ENCODE measurements at places on chromosomes 16 and 17. TPM values are rescaled to one million over a fixed set of nuclear protein-coding genes. Genes with fewer than 3 reads are reported as not detected.

PIRT gene
- total RNA-seq, result not detected

LHX1 gene
- total RNA-seq, result not detected

DNA sequence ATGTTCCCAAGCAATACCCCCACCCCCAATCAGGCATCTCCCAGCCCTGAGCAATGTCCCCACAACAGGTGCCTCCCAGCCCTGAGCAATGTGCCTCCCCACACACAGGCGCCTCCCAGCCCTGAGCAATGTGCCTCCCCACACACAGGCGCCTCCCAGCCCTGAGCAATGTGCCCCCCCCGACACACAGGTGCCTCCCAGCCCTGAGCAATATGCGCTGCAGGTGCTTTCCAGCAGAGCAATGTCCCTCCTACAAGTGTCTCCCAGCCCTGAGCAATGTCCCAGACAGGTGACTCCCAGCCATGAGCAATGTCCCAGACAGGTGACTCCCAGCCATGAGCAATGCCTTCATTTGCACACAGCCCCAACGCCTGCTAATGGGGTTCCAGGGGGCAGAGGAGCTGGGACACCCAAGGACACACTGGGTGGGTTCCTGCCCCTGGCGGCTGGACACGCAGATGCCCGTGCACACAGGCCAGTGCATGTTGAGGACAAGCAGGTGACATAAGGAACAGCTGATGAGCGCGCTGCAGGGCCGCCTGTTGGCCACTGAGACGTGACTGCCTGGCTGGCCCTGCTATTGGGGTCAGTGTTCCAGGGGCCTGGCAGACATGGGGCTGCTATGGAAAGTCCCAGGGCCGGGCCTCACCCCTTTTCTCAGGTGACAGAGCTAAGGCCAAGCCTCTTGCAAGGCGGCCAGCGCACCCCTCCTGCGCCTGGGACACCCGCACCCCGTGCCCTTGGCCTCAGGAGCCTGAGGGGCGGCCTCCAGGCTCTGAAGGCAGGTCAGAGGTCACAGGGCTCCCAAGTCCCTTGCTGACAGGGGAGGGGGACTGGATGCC, 26.9 kb upstream of the PABPN1L start:
- no peak for DNase-seq

- DNase-seq, result no peak
Observed at GRCh38 chr16:11236461-11237254, 19.3 kb downstream of the SOCS1 start.

- no peak for DNase-seq
Observed at GRCh38 chr17:64982139-64982915, 63.0 kb upstream of the LRRC37A3 start.

DNA sequence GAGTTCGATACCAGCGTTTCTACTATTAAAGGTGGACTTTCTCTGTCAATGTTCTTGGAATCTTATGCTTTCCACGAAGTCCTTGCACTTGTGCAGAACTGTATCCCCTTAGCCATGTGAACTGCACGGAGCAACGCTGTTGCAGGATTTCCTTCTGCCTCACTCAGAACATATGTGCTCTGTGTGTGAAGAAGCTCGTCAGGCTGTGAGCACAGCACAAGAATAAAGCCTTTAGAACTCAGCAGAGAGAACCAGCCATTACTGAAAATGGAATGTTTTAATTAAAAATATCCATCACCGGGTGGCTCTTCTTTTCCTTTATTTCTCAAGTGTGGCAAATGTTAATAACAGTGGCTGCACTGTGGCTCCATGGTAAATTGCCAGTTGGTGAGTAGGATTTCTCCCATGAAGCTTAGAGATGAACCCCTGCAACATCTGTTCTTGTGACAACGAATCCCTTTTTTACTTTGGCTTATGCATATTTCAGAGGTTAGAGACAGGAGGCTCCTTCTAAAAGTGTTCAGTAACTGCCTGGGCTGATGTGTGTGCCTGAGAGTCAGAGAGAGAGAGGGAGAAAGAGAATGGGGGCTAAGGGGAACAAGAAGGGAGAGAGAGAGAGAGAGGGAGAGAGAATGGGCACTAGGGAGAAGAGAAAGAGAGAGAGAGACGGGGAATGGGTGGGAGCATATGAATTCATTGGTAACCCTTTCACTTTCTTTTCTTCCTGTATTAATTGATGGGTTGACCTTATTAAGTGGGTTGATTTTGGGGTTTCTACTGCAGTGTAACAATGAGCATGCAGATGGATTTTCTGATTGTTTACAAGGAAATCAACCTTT, 50.0 kb downstream of the RPTOR start:
- no peak for DNase-seq

DNA sequence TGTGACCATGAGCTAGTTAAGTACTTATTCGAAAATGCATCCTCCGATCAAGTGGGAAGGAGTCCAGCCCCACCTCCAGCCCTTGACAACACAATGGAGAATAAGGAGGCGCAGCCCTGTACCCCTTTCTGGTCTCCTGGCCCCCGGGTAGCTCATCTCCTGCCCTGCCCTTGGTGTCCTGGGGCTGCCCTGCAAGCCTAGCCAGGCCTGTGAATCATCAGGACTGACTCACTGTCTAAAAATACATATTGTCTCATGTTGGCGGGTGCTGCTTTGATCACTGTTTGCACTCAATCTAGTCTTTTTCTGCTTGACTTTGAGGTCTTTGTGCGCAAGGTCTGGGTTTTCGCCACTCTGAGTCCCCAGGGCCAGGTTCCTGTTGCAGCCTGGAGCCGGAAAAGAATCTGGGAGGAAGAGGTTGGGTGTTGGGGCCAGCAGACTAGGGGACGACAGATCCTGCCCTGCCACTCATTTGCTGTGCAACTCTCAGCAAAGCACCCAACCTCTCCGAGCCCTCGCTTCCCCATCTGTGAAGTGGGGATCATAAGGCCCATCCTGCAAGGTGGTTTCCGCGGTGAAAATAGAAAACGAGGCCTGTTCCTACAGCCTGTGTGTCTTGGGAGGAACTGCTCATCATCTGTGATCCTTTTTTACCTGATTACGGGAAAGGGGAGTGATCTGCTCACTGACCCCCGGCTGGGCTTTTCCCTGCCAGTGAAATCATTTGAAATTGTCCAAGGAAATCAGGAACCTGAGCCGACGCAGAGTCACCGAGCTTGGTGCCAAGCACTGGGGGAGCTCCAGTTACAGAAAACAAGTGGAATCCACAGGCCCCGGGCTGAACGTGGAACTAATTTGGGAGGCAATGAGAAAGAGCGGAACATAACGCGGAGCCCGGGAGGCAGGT, 230.4 kb downstream of the PARN start:
- DNase-seq, result no peak

DNA sequence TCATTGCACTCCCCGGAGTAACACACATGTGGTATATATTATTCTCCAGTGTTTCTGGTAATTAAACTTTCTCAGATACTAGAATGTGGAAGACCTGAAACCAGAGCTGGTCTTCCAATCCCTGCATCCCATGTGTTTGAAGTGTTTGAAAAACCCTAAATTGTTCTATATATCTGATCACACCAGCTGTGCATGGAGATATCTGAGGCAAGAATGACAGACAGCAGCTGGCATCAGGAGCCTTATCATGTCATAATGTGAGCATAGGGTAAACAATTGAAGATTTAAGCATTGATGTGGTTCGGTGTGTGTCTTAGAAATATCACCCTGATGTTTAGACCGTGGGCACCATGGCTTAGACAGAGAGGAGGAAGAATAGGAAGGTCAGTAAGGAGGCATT, 251.0 kb downstream of the CDH11 start:
- no peak for DNase-seq
